CD4-positive, alpha-beta T cell treated with Interleukin-17A for 4 hours (primary cell): ENCODE measurements at places on chromosomes 2 and 18.

DNA sequence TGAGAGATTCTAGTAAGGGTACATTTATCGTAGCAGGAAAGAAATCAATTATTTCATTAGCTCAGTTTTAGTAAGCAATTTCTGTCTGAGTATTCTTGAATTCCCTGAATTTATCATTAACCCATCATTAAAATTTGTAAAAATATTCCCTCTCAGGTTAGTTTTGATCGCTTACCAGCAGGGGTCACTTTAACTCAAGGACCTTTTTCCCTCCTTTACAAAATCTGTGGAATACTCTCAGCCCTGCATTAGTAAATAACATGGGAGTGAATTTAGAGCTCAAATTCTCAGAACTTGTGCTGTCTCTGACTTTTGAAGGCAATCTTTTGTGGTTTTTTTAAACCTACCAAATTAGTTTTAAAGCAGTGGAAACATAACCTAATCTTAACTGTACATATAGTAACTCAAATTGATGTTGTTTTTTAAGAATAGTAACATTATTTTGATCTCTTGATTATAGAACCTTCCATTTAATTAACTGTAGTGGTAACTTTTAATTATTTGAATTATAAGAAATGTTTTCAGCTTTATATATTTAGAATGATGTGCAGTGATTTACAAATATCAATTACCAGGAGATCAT, 97.2 kb downstream of the AGPS start:
- no peak for DNase-seq

DNA sequence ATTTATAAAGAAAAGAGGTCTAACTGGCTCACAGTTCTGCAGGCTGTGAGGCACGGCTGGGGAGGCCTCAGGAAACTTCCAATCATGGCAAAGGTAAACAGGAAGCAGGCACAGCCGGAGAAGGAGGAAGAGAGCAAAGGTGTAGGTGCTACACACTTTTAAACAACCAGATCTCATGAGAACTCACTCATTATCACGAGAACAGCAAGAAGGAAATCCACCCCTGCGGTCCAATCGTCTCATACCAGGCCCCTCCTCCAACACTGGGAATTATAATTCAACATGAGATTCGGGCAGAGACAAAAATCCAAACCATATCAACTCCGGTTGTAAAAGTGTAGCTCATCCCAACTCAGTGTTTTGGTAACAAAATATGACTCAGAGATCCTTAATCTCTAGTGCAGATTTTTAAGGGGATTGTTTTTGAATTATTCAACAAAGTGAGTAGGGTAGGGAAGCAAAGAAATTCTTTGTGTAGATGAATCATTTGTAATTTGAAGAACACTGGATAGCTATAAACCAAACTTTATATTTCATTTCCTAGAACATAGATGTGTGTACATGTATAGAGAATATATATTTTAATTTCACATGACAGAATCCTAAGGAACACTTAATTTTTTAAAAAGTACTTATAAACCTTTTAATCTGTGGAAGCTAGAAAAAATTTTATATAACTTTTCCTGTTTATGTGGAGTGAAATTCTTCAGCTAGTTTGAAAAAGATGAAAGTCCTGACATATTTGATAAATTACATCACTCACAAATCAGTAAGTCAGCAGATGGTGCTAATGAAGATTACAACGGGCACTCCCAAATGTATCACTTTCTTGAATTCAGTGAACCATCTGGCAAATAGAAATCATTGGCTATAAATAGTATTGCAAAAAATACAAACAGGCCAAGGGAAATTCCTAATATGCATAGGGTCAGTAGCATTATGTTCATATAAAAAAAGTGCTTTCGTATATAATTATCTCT, 130.1 kb downstream of the OLA1 start:
- no peak for DNase-seq

GRCh38 chr2:85743304-85743978, 10.3 kb upstream of the ATOH8 start:
- DNase-seq = no peak

DNA sequence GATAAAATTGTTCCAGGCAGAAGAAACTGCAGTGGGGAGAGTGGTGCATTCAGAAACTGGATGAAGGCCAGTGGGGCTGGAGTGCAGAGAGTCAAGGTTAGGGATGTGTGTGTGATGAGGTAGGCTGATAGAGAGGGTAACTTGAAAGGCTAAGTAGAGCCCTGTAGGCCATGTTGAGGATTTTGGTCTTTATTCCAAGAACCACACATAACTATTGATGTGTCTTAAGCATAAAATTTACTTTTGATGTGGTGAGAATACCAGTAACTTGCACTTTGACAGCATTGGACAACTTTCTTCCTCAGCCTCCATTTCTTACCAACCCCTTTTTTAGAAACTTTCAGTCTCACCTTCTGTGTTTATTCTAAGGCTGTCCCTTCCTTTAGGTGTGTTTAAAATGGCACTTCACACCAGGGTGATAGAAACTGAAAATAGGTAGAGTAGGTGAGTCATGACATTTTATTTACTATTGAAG, 22.6 kb downstream of the MTX2 start:
- DNase-seq = no peak

- no peak for DNase-seq
Observed at GRCh38 chr2:61437170-61437569, 33.7 kb downstream of the USP34 start.

- DNase-seq = no peak
Observed at GRCh38 chr2:128497461-128497860, 178.8 kb upstream of the HS6ST1 start.

DNA sequence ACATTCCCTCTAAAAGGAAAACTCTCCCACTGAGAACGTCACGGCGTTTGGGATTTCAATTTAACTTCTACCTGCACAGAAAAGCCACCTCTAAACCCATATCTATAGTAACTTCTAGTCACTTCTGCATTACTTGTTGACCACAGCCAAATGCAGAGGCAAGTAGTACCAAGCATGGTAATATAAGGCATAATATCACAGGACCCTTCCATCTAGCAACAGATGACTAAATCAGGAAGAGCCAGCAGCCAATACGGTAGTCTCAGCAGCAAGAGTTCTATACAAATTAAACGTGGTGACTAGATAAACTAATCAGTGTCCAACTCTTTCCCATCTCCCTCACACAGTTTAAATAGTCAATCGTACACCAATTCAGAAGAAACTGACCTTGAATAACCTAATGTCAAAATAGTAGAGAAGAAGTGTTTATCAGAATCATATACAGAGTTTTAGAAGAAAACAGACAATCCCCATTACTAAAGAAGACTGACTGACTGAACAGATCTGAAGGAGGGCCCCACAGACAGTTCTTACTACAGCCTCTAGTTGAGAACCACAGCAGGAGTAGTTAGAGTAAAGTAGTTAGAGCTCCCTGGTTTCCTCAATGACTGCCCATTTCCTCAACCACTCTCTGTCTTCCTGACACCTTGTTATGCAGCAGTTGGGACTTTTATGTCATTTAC, 30.0 kb downstream of the MEMO1 start:
- DNase-seq = peak; percentile 5

- no peak for DNase-seq
Observed at GRCh38 chr2:160278879-160279177, 78.8 kb upstream of the ITGB6 start.

DNA sequence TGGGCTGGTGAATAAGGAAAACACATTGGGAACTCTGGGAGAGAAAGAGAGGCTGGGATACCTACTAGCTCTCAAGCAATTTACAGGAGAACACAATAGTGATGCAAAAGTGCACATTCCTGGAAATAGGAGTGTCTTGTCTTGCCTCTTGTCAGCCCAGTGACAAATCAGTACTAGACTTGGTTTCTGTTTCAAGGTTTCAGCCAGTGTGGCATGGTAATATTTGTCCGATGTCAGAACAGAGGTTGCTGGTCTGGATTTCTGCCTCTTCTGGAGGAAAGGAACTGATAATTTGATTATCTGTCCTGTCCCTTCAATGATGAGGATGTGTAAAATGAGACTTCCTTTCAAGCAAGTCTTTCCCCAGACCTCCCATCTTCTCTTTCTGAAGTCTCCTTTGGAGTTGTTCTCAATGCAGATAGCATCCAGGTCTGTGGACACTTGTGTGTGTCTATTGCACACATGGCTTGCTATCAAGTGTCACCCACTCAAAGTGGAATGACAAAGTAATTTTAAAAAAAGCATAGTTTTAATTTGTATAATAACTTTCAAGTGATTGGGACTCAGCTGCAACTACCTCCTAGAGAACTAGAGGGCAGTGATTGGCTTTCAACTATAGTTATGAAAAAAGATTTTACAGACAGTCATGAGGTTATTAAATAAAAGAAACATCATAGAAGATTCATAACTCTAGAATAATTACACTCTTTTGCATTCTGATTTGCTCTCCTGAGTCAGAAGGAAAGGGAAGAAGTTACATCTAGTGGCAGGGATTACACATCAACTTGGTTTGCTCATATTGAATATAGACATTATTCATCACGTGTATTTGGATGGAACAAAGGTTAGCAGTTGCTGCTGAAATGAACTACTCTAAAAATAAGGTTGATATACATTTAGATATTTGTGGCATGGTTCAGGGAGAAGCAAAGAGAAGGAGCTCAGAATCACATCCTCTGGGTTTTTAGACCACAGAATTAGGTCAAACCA, 4.5 kb downstream of the GPR39 start:
- no peak for DNase-seq
